Body of pancreas (tissue), 4 donors: ENCODE measurements at places on chromosomes 12 and 14. TPM values are rescaled to one million over a fixed set of nuclear protein-coding genes. Genes with fewer than 3 reads are reported as not detected.

- no peak for DNase-seq
- no peaks in the 10 kb centered on the region for H3K4me1 ChIP-seq
Measured at GRCh38 chr12:94790370-94790769, 140.0 kb upstream of the TMCC3 start.

GRCh38 chr12:47886510-47887240 is 18.1 kb downstream of the VDR start:
- no peak overlapping the region for H3K4me3 ChIP-seq
- H3K27me3 ChIP-seq, result no peaks in the 10 kb centered on the region
- H3K4me1 ChIP-seq, result no peaks in the 10 kb centered on the region
- H3K27ac ChIP-seq, result no peak overlapping the region
- no peak for DNase-seq

DNA sequence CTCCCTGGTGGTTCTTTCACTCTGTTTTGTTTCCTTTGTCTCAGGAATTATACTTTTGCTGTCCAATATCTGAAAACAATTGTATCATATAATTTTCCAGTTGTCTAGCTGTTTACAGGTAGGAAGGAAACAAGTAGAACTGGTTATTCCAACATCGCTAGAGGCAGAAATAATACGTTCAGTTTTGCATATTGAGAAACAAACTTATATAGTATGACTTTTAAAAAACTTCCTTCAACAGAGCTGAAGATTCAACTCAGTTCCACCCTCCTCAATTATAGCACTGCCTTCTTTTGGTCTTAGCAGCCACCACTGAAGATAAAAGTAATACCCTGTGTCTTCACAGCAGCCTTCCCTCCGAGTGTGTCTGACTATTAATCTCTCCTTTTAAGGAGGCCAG is 214.3 kb downstream of the EFCAB11 start:
- DNase-seq, result no peak
- no peaks in the 10 kb centered on the region for H3K27me3 ChIP-seq
- no peak overlapping the region for H3K4me3 ChIP-seq
- H3K27ac ChIP-seq, result no peak overlapping the region
- H3K36me3 ChIP-seq, result no peaks in the 10 kb centered on the region
- no peaks in the 10 kb centered on the region for H3K4me1 ChIP-seq

The PIWIL1 gene
- total RNA-seq, result not detected

The INSM2 gene
- total RNA-seq, result not detected

DNA sequence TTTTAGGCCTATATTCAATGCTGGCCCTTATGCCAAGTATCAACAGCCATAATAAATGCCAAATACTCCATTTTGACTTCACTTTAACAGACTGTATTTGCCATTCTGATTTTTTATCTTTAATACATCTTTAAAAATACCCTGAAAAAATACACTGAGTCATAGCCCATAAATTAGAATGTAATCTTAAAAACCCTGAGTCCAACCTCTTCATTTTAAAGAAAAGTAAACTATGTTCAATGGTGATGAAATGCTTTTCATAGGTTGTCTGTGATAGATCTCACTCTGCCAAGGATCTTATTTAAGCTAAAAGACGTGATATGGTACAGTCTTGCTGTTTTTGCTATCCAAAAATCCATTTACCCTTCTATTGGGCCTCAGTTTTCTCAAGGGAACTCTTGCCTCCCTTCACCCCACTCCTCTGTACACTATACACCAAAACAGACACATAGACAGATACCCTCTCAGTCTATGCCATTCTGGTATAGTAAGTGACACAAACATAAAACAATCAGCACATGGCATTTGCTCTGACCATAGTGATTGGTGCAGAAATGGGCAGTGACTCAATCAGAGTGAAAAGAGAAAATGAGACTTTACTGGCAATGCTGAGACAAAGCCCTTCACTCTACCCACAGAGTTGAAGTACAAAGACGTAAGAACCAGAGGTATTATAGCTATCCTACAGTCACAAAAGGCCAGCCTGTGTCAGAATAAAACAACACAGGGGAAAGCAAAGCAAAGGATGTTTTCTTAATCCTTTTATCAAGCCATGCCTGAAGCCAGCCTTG is 49.1 kb downstream of the BTG1 start:
- DNase-seq, result no peak
- H3K27ac ChIP-seq, result peak overlapping the region; percentile 64
- no peaks in the 10 kb centered on the region for H3K27me3 ChIP-seq
- H3K4me1 ChIP-seq, result peaks cover 60% of the 10 kb centered on the region
- no peak overlapping the region for H3K4me3 ChIP-seq

DNA sequence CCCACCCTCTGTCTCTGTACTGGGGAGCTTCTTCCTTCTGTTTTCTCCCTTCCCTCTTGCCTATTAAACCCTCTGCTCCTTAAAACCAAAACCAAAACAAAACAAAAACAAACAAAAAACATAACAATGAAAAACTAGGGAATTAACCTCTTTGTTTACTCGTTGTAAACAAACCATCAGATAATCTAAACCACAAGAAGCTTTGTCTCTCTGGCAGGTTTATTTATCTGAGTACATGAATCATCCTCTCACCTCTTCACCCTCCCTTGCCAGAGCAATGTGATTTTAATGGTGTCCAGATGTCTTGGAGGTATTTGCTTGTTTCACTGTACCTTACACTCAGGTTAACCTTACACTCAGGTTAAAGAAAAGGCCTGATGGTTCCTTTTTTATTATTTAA is 66.1 kb downstream of the DYRK2 start:
- DNase-seq, result no peak
- H3K27ac ChIP-seq, result no peak overlapping the region
- peaks cover 15% of the 10 kb centered on the region for H3K4me1 ChIP-seq
- no peaks in the 10 kb centered on the region for H3K36me3 ChIP-seq

DNA sequence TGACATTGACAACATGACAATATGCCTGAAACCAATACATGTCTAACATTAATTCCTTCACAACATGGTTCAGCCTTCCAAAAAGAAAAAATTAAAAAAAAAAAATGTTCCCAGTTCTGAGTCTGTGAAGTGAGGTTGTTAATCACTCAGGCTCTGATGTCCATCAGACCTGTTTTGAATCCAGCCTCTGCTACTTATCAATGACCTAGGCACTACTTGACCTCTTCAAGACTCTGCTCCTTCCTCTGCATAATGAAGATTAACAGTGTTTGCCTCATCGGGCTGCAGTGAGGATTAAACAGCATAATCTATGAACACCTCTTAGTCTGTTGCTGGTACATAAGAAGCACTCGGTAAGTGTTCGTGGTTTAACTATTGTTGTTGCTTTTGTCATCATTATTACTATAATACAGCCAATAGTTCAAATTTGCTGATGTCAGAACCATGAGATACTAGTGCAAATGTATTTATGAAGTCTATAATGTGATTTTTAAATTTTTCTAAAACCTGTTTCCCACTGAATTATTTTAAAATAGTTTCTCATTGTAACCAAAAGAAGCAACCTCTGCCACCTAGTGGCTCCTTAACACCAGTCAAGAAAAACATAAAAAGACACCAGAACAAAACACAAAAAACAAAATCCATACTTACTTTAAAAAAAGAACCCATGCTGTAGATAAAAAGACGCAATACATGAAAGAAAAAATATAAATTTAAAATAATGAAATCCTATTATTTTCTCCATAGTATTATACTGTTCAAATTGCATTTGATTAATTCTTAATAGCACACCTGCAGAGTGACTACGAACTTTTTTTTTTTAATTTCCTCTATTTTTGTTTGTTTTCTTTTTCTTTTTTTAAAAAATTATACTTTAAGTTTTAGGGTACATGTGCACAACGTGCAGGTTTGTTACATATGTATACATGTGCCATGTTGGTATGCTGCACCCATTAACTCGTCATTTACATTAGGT is 20.3 kb upstream of the TMX1 start:
- H3K27ac ChIP-seq, result no peak overlapping the region
- peak; percentile 15 for DNase-seq
- H3K4me1 ChIP-seq, result no peaks in the 10 kb centered on the region
- no peaks in the 10 kb centered on the region for H3K36me3 ChIP-seq
- no peaks in the 10 kb centered on the region for H3K27me3 ChIP-seq

- no peaks in the 10 kb centered on the region for H3K36me3 ChIP-seq
- no peaks in the 10 kb centered on the region for H3K27me3 ChIP-seq
- no peaks in the 10 kb centered on the region for H3K4me1 ChIP-seq
Measured at GRCh38 chr12:4156317-4156716, 117.2 kb upstream of the CCND2 start.

DNA sequence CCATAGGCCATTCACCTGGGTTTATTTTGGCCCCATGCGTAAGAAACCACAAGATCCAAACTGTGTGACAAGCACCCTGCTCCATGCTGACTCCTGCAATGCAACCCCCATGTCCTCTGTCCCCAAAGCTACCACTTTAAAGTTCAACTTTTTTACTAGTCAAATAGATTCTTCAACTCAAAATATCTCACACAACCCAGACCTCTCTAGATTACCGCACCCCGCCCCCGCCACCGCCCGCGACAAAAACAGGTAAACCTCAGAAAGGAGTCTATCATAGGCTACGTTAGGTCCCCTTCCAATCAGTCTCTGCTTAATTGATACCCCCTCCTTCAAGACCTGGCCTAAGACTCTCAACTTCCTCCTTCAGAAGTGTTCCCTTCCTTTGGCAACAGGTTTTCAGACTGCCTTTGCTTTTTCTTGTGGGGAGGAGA is 2.2 kb downstream of the ZFP36L1 start:
- no peaks in the 10 kb centered on the region for H3K27me3 ChIP-seq
- DNase-seq, result no peak
- peak overlapping the region; percentile 81 for H3K4me3 ChIP-seq
- peak overlapping the region; percentile 91 for H3K27ac ChIP-seq
- peaks cover 35% of the 10 kb centered on the region for H3K4me1 ChIP-seq

GRCh38 chr12:19624491-19624890 is 185.2 kb downstream of the AEBP2 start:
- H3K4me3 ChIP-seq, result no peak overlapping the region
- no peaks in the 10 kb centered on the region for H3K36me3 ChIP-seq
- no peak for DNase-seq
- H3K27ac ChIP-seq, result no peak overlapping the region
